Fibroblast of pulmonary artery (primary cell): ENCODE measurements at places on chromosomes 7 and 10.
A peak's percentile ranks its signal among the peaks of the same experiment; 100 is the strongest.

GRCh38 chr7:151833691-151834090 lies 43.2 kb downstream of the PRKAG2 start:
- DNase-seq = no peak

DNA sequence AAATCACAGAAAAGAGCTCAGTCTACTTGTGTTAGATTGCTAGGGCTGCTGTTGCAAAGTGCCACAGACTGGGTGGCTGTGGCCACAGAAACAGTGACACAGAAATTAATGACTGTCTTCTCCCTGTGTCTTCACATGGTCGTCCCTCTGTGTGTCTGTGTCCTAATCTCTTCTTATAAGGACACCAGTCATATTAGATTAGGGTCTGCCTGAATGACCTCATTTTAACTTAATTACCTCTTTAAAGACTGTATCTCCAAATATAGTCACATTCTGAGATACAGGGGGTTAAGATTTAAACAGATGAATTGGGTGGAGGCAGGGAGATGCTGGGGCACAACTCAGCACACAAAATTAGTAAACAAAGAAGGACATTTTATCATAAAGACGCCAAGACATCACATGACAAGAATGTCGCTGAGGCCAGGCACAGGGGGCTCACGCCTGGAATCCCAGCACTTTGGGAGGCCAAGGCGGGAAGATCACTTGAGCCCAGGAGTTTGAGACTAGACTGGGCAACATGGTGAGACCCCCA lies 23.3 kb upstream of the PARD3 start:
- DNase-seq = no peak

DNA sequence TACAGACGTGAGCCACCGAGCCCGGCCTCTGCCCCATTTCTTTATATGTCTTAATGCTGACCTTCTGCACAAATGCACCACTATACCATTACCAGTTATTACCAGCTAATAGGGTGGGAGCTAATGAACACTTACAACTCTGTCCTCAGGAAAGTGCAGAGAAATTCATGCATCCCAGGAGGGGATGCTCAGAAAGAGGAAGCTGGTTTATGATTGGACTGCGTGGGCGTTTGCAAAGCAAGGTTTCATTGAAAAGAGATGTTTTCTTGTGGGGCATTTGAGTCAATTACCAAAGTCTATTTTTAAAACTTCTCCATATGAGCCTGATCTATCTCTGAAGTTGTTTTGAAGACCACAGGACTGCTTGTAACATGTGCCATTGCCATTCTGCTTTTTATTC lies 417.7 kb upstream of the CELF2 start:
- no peak for DNase-seq

DNA sequence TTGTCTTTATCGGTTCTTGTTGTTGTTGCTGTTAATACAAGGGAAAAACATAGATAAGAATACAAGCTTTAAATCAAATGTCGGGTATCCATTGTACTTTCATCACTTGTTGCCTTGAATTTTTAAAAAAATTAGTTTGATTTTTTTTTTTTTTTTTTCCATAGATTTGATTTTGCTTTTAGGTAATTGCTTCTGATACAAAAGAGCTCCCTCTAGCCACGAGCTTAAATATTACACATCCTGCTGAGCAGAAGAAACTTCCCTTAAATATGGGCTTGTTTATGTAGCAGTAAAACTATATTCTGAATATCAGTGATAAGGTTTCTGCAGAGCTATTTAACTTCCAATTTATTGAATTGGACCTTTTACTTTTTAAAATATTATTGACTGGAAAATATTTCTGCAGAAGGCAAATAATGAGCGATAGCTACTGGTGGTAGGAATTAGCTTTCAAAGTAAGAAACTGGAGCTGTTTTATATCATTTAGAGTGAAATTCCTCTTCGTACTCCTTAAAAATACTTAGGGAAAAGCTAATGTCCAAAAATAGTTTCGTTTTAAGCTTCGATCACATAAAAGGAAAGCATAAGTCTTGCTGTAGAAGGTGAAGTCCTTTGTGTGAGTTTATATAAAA lies 216.9 kb downstream of the POLR1F start:
- DNase-seq = peak; percentile 68

DNA sequence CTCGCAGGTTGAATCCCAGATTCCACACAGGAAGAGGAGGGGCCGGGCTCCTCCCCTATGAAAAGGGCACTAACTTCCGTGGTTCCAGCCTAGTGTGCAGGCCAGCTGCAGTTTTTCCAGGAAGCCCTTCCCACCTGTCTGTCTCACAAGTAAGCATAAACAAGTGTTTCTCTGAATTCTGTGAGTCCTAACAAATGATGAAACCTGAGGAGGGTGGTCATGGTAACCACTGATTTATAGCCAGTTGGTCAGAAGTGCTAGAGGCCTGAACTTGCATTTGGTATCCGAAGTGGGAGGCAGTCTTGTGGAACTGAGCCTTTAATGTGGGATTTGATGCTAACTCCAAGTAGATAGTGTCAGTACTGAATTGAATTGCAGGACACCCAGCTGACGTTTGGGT lies 54.7 kb upstream of the STEAP4 start:
- no peak for DNase-seq

- DNase-seq = peak; percentile 59
These were observed 168.5 kb downstream of the PLXNA4 start for GRCh38 chr7:132407764-132408163.

DNA sequence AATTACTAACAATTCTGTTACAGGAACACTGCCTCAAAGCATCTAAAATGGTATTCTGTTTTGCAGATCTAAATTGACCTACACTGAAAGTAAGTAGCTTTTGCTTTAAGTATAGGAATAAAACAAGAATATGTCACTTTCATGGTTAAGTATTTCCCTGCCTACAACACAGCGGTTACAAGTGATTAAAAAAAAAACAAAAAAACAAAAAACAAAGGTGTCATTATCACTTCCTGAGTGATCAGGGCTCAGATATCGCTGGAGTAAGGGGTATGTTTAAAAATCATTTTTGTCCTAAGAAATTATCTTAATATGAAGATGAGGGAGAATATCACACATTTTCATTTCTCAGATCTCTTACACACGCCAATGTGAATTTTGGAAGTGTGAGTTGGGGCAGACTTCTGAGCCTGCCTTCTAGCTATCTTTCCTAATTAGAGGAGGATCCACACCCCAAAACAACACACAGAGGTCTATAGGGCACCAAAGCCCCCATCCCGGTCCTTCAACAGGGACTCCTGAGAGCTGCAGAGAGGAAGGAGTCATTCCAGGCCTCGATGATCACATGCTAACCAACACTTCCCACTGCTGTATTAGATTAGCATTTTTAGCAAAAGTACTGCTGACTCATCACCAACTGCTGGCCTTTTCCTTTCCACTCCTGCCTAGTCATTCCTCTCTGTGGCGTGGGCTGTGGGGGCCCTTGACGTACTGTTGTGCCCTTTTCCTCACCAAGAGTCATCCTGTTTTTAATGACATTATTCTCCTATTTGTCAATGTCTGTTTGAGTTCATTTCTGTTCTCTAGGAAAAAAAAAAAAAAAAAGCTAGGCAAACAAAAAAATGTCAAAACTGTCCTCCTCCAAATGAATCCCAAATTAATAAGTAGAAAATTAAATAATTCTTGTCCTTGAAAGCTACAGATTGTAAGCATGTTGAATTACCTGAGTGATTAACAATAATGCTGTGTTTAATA lies 31.2 kb downstream of the PRTFDC1 start:
- DNase-seq = peak; percentile 97

DNA sequence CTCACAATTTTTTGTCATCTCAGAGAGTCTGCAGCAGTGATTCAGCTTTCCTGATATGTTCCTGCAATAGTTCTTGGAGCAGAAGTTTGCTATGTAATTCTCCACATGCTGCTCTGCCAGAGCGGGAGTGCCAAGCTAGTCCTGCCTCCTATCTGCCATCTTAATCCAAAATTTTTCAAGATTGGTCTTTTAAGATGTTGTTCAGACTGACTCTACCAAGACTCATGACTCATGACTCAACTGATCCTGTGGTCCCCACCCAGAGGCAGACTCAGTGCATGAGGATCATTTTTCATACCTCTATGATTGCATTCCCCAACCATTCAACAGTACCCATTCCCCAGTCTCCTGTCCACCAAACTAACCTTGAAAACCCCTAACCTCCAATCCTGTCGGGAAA lies 470.8 kb downstream of the INHBA start:
- DNase-seq = no peak
